ENCODE measurements at places on chromosomes 3 and 15. TPM values are rescaled to one million over a fixed set of nuclear protein-coding genes. Genes with fewer than 3 reads are reported as not detected.

Gene P2RY1
- total RNA-seq: 0.48 TPM

DNA sequence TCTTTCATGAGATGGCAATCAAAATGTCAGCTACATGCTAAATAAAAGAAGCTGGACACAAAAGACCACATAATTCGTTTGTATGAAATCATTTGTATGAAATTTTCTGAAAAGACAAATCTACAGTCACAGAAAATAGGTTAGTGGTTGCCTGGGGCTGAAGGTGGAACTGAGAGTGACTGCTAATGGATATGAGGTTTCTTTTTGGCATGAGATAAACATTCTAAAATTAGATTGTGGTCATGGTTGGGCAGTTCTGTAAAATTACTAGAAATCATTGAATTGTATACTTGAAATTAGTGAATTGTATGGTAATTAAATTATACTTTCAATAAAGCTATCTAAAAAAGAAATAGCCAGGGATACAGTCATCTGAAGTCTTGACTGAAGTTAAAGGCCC is 2.7 kb upstream of the DMXL2 start:
- peak; percentile 27 for DNase-seq

DNA sequence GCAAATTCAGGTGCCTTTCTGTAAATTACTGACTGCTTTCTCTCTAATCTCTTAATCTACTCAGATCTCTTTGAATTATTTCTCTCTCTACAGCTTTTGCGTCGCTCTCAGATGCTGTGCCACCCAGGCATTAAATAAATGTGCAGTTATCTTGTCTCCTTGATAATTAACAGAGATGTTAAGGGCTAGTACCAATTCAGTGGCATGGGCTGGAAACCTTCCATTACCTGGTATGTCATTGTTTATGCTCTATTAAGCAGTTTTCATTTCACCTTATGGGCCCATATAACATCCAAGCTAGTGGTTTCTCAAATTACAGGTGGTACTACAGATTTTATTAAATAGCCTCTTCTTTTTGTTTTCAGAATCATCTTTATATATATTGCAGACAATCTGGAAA is 66.0 kb downstream of the PEX5L start:
- no peak for DNase-seq

Gene ARRDC4
- 4.6 TPM for total RNA-seq

Gene ALCAM
- 104 TPM for total RNA-seq

DNA sequence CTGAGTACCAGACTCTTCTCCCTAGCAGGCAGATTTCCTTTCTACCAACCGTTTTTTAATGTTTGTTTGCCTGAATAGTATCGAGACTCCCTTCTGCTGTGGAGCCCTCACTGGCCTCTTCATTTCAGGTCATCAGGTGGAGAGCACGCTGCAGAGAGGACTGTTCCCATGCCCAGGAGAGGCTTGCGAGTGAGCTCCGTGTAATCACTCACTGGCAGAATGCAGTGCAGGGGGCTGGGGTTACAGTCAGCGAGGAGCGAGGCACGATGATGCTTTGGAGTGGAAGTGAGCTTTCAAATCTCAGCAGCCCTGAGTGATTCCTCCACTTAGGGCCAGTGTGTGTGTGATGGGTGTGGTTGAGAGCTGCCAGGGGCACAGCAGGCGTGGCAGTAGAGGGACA is 385.2 kb downstream of the SHQ1 start:
- DNase-seq: no peak

Gene ANKRD34C
- total RNA-seq: not detected

- peak; percentile 92 for DNase-seq
These were observed 25.8 kb upstream of the ANXA2 start for GRCh38 chr15:60423537-60423936.

DNA sequence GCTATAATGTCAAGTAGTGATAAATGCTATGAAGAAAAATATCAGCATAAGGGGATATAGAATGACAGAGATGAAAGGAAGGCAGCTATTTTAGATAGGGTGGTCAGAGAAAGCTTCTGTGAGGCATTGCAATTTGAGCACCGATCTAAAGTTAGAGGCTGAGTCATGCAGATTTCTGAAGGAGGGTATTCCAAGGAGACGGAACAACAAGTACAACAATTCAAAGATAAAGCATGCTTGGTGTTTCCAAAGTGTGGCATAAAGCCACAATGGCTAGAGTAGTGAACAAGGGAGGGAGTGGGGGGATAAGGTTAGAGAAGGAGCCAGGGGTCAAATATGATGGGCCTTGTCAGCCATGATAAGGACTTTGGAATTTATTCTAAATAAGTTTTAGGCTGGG is 71.9 kb downstream of the PFN2 start:
- DNase-seq: peak; percentile 64

Gene CFAP91
- total RNA-seq: not detected

DNA sequence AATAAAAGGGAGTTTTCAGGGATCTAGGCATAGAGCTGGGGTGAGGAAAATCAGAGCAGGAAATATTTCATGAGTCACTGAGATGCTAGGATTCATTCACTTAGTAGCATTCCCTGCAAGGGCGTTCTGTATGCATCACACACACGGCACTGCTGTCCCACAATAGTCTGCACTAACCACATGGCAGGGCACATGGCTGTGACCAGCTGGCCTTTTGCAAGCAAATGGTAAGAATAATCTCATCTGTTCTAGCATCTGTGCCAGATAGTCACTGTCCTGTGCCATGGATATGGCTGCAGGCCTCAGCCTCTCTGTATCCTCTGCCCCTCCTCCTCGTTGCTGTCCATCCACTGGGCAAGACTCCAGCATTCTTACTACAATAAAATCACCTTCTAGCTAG is 37.8 kb downstream of the BOC start:
- DNase-seq: peak; percentile 98

- peak; percentile 67 for DNase-seq
These were observed 770.6 kb upstream of the CFAP20DC start for GRCh38 chr3:59820352-59820934.

Gene CCR9
- total RNA-seq: not detected

DNA sequence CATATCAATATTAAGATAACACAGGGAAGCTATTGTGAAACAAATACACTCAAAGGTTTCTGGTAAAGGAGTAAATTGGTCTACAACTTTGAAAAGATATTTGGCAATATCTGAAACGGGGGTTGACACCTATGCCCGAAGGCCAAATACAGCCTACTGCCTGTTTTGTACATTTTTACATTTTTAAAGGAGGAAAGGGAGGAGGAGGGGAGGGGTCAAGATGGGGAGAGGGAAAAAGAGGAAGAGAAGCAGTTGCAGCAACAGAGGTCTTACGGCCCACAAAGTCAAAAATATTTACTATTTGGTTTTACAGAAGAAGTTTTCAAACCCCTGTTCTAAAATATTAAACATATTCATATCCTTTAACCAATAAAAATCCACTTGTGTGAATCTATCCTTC is 94.2 kb downstream of the FMN1 start:
- no peak for DNase-seq

GRCh38 chr3:37511463-37511920 is 337.1 kb upstream of the LRRFIP2 start:
- no peak for DNase-seq

DNA sequence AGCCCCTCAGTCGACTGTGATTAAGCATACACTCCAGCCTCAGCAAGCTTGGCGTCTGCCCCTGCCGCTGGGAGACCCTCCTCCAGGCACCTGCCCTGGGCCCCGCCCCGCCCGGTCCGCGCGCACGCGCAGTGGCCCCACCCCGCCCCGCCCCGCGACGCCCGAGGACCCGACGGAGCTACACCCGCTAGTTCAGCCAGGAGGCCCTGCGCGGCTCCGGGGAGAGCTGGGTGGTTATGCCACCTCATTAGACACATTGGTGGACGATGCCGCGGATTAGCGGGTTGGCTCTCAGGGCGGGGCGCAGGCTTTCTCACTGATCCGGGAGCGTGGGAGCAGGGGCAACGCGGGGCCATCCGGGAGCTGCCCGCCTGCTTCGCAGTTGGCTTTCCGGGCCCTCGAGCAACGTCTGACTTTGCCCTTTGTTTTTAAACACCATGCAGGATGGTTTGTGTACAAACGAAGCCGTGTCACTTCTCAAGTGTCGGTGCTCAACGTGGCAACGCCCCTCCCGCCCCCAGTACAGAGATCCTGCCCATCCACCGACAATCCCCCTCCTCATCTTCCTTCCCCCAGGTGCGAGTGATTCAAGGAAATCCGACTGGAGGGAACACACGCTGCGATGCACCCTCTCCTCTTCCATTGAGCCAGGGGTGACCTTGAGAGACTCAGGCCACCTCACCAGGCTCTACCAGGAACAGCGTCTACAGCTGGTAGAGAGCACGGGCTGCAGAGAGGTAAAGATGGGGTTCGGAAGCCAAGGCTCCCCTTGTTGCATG is 109.3 kb downstream of the SHQ1 start:
- DNase-seq: peak; percentile 55

- no peak for DNase-seq
These were observed 35.0 kb upstream of the DENND4A start for GRCh38 chr15:65827065-65827464.

Gene POLQ
- 9.9 TPM for total RNA-seq

- DNase-seq: no peak
These were observed 3.6 kb upstream of the GNB4 start for GRCh38 chr3:179454887-179455286.

DNA sequence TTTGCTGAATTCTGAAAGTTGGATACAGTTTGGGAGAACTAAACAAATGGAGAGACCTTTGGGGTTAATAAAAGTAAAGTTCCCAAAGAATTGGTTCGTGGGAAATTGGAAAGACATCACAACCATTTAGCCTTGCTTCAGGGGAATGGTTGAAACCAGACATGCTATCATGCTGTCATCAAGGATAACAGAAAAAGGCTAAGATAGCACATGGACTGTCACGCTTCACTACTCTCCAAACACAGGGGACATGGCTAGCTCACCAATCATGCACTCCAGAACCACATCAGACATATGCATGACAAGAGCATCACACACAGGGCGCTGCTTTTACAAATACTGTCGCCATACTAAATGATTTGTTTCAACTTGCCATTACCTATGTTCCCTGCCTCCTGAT is 671.7 kb upstream of the ROBO1 start:
- no peak for DNase-seq

- no peak for DNase-seq
These were observed 224.8 kb upstream of the BHLHE40 start for GRCh38 chr3:4754180-4755086.

Gene TMED3
- total RNA-seq: 119 TPM

DNA sequence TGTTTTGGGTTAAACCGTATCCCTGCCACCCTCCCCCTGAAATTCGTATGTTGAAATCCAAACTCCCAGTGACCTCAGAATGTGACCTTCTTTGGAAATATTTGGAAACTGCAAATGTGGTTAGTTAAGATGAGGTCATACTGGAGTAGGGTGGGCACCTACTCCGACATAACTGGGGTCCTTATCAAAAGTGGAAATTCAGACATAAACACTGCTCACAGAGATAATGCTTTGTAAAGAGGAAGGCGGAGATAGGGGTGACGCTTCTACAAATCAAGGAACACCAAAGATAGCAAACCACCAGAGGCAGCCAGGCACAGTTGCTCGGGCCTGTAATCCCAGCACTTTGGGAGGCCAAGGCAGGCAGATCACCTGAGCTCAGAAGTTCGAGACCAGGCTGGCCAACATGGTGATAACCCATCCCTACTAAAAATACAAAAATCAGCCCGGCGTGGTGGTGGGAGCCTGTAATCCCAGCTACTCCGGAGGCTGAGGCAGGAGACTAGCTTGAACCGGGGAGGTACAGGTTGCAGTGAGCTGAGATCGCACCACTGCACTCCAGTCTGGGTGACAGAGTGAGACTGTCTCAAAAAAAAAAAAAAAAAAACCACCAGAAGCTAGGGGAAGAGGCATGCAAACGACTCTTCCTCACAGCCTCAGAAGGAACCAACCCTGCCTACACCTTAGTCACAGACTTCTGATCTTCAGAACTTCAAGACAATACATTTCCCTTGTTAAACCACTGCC is 51.1 kb upstream of the CHD2 start:
- peak; percentile 42 for DNase-seq

DNA sequence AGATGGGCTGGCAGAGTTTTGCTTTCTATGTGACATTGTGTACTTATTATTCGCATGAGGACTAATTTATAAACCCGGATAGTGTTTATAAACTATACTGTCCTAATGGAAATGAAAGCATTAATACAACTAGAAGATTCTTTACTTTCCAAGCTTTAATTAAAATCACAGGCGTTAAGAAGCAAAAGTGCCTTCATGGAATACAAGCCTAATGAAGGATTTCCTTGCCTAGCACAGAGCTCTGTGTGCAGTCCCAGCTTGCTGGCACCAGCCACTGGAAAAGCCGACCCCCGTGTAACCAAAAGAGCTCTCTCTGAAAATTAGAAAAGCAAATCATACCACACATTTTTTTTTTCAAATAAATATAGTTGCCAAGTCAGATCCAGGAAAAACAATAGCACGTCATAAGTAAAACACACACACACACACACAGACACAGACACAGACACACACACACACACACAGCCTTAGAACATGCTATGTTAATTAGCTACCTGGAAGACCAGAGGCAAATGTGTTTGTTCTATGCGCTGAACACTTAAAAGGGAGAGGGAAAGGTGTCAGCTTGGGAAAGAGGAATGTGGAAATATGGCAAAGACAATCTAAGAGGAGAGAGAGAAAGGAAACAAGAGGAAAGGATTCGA is 1084.2 kb downstream of the TUSC7 start:
- no peak for DNase-seq

Gene THBS1
- total RNA-seq: 598 TPM

DNA sequence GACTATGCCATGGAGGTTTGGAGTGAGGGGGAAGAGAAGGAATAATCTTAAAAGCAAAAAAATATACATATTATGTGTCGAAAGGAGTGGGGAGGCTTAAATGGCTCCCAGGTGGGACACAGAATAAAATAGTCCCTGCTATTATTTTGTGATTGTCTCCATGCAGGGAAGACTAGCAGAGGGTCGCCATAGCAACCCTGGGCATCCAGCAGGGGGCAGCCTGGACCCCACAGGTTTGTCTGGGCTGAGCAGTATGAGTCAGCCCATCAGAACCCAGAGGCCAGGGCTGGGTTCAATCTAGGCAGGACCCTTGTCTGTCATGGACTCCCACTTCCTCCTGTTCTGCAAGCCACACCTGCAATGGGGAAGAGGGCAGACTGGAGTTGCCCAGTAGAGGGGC is 17.6 kb upstream of the LINGO1 start:
- DNase-seq: peak; percentile 21

GRCh38 chr15:42045211-42045615 is 24.4 kb upstream of the PLA2G4E start:
- DNase-seq: no peak

Gene IFT122
- 17.9 TPM for total RNA-seq

Gene NUP210
- total RNA-seq: 0.24 TPM

DNA sequence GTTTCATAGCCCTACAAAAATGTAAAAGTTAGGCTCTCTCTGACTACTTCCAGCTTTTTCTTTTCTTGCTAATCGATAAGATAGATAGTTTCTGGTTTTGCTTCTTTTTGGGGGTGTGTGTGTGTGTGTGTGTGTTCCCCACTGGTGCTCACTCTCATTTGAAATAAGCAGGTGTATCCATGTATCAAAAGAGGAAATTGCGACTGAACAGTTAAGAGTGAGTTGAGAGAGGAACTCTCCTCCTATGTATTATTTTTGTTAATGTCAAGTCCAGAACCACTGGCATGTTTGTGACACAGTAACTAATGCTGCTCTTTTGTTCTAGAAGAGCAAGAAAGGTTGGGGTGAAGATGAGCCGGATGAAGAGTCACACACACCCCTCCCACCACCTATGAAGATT is 96.7 kb upstream of the UMPS start:
- no peak for DNase-seq

Gene CHRM5
- total RNA-seq: not detected
